Stomach (tissue), 19 donors: ENCODE measurements at places on chromosomes 6 and 20. TPM values are rescaled to one million over a fixed set of nuclear protein-coding genes. Genes with fewer than 3 reads are reported as not detected.

- no peak for DNase-seq
Observed at GRCh38 chr6:160081398-160081797, 40.2 kb upstream of the SLC22A1 start.

GRCh38 chr20:19727251-19727847, 30.7 kb upstream of the RIN2 start:
- no peak for DNase-seq

GRCh38 chr6:41072836-41073202, at the start of gene NFYA:
NFYA (plus strand) TSS chr6:41072974; CDS start chr6:41079090, 6,116 bp downstream.
- DNase-seq = no peak

DNA sequence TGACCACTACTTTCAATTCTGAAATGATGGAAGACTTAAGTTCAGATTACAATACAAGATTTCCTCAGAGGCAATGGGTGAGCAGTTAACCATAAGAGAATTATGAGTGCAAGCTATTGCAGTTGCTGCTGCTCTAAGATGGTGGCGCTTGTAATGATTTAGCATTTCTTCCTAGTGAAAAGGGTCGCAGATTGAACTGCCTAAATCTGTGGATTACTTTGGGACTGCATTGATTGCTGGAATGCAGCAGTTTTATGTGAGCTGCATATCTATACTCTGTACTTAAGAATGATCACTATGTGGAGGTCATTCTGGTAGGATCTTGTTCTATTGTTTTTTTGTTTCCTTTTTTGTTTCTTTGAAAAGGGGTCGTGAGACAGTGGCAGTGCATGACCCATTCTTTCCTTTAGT, 5.3 kb downstream of the SCAF8 start:
- DNase-seq = no peak

Gene EFCAB8
- not detected for total RNA-seq

DNA sequence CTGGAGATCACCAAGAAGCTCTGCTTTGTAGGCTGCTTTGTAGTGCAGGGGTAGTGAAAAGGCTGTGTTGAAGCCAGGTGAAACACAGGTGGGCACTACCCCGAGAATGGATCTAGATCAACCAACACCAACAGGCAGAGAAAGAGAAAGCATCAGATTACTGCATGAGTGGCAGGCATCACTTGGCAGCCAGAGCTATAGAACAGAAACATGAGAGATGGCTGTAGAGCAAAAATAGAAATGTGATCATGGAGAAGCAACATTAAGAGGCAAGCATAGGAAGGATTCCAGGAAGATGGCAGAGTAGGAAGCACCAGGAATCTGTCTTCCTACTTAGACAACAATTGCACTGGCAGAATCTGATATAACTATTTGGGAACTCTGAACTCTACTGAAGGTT, 311.1 kb upstream of the TCF21 start:
- DNase-seq = no peak

GRCh38 chr20:22512911-22513489, 71.4 kb downstream of the FOXA2 start:
- no peak for DNase-seq

DNA sequence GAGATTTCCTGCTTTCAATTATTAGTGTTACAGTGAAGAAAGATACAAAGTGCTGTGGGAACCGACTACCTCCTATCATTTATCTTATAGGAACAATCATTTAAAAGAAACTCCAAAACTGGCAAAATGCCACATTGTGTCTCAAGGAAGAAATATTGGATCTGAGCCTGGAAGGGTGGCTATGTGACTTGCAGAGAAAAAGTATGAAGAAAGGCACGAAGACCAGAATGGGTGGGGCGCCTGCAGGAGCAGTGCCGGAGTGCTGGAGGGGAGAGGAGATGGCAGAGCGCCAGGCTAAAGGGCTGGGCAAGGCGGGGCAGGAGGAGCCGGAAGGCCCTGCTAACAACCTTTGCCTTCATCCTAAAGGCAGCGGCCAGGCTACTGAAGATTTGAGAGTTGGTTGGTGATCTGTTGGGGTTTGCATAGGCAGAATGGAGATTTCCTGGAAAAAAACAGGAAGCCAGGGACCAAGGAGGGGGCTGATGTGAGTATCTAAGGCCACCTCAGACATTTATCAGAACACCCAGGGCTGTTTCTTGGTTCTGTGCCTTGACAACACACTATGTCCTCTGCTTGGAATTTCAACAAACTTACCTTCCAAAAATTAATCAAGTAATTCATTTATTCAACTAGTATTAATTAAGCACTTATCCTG, 125.6 kb downstream of the MAFB start:
- DNase-seq = peak; percentile 94

- DNase-seq = no peak
Observed at GRCh38 chr6:89194559-89194958, 22.6 kb downstream of the GABRR1 start.

- no peak for DNase-seq
Observed at GRCh38 chr6:108526739-108527174, 34.0 kb upstream of the FOXO3 start.

DNA sequence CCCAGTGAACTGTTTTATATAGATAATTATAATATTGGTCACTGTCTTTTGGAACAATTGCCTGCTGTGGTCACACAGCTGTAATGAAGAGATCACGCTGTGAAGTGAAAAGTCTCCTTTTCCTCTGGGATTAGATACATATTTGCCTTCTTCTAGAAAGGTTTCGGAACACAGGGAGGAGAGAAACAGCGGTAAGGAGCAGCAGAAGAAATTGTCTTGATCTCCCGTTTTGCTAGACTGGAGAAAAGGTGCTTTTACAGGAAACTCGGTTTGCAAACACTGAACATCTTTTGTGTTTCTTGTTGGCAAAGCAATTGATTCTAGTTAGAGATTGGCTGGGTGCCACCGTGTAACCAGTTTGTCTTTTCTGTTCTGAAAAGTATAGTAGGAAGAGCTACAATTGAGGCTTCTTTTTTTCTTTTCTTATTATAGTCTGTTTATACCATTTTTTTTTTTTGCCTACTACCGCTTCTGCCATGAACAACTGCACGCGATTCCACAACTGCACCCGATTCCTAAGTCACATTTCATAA, 404.1 kb upstream of the ID4 start:
- DNase-seq = peak; percentile 50

GRCh38 chr6:90044182-90044832, 150.0 kb downstream of the GJA10 start:
- no peak for DNase-seq

Gene TEAD3
- 15.8 TPM for total RNA-seq

DNA sequence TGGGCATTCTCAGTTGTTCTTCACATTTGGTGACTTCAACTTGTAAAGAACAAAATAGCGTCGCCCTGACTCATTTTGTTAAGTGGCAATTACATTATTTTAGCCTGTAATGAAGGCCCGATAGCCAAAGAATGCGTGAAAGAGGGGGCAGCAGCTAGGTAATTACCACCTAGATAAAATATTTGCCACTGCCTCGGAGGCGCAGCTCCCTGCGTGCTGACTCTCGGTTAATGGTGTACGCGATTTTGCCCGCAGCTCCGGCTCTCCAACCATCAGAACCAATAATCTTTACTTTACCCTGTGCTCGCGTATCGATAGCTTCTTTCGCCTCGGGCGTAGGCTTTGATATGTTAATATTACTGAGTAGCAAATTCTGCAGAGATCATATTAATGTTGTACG, 8.7 kb downstream of the TFAP2D start:
- no peak for DNase-seq

GRCh38 chr6:77624515-77624914, 28.3 kb upstream of the MEI4 start:
- DNase-seq = no peak

Gene PRSS16
- 13.8 TPM for total RNA-seq

DNA sequence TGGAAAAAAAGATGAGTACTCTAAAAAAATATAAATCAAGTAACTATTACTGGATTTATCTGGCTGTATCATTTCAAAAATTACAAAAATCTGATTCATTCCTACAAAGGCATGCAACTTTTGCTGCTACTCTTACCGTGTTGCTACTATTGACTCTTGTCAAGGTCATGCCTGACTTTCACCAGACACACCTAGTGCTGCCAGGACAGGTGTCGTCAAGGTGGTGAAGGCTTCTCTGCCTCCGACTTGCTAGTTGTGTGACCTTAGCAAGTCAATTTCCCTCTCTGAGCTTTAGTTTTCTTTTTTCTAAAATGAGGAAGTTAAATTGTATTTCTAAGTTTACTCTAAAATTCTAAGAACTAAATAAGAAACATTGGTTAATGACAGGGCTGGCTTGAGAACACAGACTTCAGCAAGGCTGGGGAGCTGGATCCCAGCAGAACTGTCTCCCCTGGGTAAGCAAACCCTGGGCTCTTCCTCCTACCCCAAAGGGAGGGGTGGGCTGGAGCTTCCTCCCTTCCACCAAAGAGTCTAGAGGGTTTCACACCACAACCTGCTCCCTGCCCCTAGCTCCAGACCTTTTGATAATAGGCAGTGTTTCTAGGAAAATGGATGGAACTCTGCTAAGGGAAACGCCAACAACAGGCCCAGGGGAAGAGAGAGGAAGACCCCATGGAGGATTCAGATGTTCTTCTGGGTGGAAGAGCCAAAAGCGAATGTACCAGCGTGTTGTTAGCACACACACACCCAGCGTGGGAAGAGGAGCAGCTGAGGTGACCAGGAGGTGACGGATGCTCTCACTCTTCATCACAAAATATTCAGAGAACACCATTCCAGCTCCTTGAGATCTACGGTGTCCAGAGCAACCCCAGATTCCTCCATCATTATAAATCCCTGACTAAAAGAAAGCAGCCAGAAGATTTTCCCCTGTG, 47.9 kb upstream of the CITED2 start:
- no peak for DNase-seq

Gene SNX21
- 20.4 TPM for total RNA-seq

Gene HFE
- 3.8 TPM for total RNA-seq

GRCh38 chr6:31394381-31394780, 9.0 kb upstream of the MICA start:
- DNase-seq = peak; percentile 31

Gene NFYA
- 20.0 TPM for total RNA-seq

GRCh38 chr6:75735491-75736186, 13.4 kb upstream of the MYO6 start:
- DNase-seq = no peak

Gene PDE10A
- total RNA-seq = 23.7 TPM

- DNase-seq = peak; percentile 82
Observed at GRCh38 chr6:36682328-36683144, 4.0 kb downstream of the CDKN1A start.

- no peak for DNase-seq
Observed at GRCh38 chr20:51305316-51306052, 237.0 kb downstream of the NFATC2 start.

DNA sequence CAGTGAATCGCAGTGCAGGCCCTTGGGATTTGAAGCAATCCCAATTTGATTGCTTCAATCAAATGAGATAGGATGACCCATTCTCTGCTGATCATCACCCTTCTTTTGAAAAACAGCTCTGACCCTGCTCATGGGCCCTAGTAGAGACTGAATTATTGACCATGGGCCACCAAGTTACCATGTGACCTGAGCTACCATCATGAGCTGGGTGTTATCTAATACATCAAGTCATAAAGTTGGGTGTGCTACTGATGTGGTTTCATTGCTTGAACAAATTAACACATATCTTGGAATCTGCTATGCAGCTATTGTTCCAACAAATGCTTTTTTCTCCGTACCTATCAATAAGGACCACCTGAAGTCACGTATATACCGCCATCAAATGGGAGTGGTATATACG, 54.8 kb upstream of the CNKSR3 start:
- no peak for DNase-seq
